Left forelimb (tissue), 1 donor: ENCODE measurements at places on chromosomes 5 and 9.

DNA sequence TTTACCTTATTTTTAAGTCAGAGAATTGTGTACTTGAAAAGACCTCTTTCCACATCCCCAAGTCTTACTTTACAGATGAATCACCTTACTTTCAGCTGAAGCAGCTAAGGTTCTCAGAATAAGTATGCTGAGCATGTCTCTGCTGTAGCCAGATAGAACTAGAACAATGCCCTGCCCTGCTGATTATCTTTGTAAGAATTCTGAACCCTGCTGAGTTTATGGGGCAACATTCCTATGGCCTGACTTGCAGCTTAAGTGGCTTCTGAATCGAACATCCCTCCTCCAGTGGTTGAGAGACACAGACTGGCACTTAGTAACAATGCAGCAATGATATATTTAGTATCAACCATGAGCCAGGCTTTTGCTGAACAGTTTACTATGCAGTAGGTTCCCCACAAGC is 592.0 kb upstream of the WWC1 start:
- DNase-seq = no peak

DNA sequence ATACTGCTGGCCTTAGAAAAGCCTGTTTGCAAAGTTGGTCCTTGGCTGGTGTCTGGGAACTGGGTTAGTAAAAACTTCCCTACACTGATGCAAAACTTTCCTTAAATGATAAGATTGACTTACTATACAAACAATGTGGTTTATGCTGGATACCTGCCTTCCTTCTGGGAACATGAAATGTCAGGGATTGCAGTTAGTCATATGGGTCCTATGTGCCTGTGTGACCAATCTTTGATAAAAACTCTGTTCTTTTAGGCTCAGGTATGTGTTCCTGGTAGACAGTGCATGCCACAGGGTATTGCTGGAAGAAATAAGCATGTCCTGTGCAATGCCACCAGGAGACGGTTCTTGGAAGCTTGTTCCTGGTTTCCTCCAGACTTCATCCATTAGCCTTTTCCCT is 173.3 kb downstream of the RMI1 start:
- DNase-seq = no peak

DNA sequence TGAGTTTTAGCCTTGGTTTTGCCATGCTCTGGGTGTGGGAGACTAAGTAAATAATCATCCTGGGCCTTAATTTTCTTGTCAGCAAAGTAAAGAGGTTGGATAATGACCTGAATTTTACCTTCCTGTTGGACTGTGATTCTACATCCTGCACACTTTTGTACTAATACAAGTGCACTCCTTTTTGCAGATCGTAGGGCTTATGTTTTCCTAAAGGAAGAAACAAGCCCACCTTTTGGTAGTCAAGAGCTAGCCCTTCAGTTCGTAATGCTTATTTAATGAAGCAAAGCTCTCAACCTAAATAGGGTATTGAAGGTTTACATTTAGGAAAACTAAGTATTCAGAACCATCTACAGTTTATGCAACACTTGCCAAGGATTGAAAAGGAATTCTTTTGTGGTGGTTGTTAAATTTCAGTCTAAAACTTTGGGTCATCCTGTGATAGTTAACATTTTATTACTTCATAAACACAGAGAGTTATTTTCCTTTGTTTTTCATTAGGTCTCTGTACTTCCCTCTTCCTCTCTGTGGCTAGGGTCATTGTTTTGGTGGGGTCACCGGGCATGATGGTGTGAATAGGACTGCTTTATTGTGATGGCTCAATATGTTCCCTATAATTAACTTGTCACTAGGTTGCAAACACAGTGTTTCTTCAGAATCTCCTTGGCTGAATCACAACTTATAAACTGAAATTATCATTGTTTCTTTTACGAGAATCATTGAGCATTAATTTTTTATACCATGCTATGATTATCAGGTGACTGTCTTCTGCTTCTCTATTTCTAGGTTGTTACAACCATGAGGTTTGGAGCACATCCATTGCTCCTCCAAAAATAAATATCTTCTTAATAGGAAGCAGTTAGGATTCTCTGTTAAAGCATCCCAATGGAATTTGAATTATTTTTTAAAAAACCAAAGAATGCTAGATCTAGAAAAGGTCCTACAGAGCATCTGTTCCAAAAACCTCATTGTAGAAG is 28.5 kb downstream of the SPINK5 start:
- DNase-seq = no peak

- no peak for DNase-seq
Measured at GRCh38 chr5:116492016-116492623, 82.5 kb downstream of the SEMA6A start.

- no peak for DNase-seq
Measured at GRCh38 chr9:136496801-136497620, 14.2 kb upstream of the SEC16A start.

DNA sequence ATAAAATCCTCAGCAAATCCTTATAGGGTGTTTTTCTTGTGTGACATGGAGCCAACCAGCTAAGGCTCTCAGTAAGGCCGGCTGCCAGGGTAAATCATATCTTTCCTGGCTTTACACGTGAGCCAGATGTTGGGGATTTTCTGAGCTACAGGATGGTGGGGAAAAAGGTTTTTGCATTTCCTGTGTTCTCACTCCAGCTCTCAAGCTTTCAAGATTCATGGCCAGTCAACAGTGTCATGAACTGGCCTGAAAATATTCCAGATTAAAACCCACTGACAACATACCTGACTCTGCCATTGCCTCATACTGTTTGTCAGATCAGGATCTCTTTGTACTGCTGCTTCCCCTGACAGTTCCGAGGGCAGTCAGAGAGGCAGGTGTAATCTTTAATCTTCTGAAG is 306.9 kb downstream of the GLIS3 start:
- DNase-seq = no peak

GRCh38 chr5:2482778-2483177 is 268.7 kb downstream of the IRX2 start:
- DNase-seq = no peak

DNA sequence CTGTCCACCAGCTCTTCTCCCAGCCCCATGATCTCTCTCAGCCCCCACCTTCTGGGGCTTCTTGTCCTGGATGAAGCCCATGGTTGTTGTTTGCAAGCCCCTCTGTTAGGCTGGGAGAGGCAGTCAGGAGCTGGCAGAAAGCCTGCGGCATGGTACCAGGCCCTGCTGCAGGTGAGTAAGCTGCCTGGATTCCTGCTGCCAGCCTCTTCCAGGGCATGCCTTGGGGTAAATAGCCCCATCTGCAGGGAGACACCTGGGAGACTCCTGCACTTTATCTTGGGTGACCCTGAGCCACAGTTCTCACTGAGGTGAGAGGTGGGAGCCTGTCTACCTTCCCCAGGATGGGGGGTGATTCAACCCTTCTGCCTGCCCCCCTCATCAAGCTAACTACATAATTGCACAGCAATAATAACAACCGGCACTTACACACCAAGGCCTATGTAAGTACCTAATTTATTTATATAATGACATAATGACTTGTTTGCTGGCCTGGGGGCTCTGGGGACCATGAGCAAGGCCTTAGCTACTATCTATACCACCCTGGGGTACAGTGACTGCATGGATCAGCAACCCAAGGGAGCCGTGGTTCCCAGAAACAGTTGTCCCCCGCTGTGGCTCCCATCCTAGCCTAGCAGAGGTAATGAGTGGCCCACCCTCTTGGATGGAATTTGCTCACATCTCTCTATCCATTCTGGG is 116.0 kb downstream of the PSD2 start:
- no peak for DNase-seq

- DNase-seq = no peak
Measured at GRCh38 chr9:135242049-135242396, 154.6 kb downstream of the OLFM1 start.

DNA sequence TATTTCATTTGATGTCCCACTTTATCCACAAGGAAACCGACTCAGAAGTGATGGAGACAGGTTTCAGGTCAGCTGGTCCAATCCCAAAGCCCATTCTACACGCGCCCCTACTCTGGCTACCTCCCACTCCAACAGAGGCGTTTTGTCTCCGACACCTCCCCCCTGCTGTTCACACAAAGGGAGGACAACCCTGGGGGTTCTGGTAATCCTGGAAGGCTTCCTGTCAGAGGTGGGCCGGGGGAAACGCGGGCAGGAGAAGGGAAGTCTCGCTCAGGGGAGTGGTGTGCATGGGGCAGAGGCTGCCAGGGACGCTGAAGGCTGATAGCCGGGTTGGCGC is 39.7 kb upstream of the GABRP start:
- no peak for DNase-seq

DNA sequence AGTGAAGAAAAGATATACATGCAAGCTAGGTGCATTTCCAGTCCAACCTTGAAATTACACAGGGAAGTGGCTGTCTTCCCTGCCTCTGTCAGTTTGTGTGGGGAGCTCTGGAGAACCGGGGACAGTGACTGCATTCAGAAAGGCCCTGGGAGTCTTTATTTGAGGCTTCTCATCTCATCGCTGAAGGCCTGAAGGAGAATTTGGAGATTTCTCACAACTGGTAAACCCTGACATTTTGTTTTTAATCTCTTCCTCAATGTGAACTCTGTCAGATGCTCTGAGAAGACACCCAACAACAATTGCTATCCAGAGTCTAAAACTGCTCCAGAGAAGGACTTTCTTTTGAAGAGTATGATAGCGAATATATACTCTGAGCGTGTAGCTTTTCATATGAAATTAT is 33.0 kb downstream of the MACIR start:
- no peak for DNase-seq

GRCh38 chr5:348726-349125 is 27.2 kb downstream of the AHRR start:
- no peak for DNase-seq

- DNase-seq = no peak
Measured at GRCh38 chr5:57174128-57174889, 450 bp downstream of the GPBP1 start.
